ENCODE measurements at places on chromosomes 6 and 20.
A peak's percentile ranks its signal among the peaks of the same experiment; 100 is the strongest.

DNA sequence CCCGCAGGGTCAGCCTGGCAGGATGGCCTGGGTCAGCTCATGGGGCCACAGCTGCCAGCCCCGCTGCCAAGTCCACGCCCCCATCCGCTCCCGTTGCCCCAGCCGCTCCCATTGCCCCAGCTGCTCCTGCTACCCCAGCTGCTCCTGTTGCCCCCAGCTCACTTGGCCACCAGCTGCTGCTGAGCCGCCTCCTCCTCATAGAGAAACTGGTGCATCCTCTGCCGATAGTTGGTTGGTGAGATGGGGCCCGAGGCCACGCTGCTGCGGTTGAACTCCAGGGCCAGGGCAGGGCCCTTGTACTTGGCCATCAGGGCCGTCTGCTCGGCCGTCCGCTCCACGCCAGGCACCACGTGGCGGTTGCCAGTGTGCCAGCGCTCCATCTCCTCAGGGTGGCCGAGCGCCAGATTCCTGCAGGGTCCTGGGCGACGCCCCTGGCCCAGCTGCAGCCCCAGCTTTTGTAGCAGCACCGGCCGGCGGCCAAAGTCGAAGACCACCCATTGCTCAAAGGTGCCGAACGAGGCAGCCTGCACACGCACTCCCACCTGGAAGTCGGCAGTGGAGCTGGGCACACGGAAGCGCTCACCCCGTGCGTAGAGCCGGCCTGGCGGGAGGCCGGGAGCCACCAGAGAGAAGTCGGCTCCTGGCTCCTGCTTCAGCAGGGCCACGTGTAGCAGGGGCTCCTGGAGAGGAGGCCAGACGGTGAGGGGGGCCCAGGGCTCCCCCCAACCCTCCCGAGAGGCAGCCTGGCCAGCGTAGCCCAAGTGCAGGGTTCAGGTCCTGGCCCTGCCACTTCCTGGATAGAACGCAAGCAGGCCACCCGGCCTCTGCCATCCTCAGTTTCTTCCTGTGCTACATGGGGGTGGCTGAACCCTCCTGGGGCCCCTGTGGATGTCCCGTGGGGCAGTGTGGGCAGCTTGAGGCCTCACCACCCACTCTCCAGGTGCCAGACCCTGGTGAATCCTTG is 4.8 kb downstream of the HELZ2 start:
- no peak for DNase-seq

- no peak for DNase-seq
Observed at GRCh38 chr6:11625302-11625701, 87.8 kb downstream of the TMEM170B start.

- DNase-seq: no peak
Observed at GRCh38 chr20:436476-436875, 25.9 kb downstream of the TBC1D20 start.

DNA sequence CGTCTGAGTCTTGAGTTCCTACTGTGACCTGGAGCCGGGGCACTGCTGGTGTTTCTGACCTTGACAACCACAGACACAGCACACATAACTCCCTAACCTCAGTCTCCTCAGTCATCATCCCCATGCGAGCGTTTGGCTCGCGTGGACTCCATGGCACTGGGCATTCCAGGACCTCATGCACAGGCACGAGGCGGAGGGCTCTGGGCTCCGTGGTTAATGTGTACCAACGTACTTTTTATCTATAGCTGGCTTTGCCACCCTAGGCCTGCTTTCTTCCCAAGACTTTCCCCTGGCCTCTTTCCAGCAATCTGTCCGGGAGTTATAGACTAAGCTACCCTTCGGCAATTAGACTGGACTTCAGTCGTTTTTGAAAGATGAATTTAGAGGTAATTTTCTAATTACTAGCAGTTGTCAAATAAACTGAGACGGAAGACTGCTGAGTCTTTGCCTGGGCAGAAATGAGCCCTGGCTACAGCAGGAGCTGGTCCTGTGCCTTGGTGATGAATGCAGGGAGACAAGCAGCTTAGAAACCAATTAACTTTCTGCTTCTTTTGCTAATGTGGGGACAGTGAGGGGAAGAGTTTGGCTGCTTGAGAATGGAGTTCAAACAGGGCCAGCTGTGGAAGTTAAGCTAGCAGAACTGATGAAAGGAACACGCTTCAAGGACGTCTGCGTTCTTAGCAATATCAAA is 16.1 kb upstream of the CTCFL start:
- DNase-seq: no peak

- no peak for DNase-seq
Observed at GRCh38 chr20:24647713-24648112, 178.3 kb downstream of the SYNDIG1 start.

DNA sequence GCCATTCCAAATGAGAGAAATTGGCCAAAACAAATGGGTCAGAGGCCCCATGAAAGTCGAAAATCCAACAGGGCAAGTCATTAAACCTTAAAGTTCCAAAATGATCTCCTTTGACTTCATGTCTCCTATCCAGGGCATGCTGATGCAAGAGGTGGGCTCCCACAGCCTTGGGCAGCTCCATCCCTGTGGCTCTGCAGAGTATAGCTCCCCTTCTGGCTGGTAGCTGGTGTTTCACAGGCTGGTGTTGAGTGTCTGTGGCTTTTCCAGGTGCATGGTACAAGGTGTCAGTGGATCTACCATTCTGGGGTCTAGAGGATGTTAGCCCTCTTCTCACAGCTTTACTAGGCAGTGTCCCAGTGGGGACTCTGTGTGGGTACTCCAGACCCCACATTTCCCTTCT is 115.2 kb upstream of the LAMA2 start:
- no peak for DNase-seq

GRCh38 chr20:2780948-2781347 is 19.5 kb downstream of the CPXM1 start:
- no peak for DNase-seq

DNA sequence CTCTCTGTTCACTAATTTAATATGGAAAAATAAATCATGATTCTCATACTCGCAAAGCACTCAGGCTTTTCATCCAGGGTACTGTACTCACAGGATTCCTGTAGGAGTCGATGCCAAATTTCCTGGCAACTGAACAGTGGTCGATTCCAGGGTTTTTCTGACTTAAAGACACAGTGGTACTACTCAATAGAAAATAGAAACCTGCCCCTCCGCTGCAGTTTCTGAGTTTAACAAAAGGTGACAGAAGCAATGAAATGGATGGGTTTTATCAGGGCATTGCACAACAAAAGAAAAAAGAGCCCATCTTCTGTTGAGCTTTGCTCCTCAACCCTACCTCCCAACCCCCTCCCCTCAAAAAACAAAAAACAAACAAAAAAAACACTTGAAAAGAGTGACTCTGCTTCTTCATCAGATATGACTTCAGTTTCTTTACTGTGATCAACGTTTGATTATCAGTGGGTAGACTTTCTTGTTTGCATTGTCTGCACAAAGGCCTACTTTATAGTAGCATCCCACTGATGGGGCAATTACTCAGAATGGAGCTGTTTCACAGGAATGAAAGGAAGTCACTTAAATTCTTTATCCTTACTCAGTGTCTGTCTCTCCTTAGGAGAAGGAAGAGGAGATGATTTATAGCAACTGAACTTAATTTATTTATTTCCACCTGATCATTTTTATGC is 96.2 kb upstream of the FOXO3 start:
- no peak for DNase-seq

DNA sequence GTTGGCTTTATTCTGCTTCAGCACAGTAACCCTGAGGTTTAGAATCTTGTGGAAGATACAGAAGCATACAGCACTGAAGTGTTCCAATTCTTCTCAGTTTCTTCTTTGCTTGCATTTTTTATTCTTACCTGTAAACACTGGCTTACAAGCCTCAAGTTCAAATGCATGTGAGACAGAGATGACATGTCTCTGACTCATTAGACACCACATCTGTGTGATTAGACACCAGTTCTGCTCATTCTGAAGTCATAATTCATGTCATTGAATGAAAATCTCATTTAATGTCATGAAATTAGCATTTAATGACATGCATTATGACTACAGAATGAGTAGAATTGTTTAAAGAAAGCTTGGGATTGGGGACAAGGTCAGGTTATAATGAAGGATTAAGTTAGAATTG is 5.8 kb downstream of the GZF1 start:
- no peak for DNase-seq

DNA sequence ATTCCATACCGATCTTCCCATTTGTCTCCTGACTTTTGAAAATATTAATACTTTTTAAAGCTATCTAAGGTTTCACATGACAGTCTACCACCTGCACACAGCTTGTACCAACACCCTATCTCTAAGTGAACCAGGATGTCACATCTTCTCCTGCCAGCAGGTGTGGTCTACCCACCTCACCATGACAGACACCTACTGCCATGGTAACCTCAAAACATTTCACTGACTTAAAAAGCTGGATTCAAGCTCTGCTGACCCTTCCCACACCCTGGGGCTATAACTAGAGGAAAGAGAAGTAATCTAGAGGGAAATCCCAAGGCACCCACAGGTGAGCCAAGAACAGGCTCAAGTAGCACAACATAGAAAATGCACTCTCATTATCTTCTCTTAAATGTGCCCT is 1.2 kb downstream of the SLC17A3 start:
- DNase-seq: no peak

GRCh38 chr20:1752045-1752444 is 94.5 kb upstream of the SIRPG start:
- no peak for DNase-seq

- DNase-seq: no peak
Observed at GRCh38 chr6:165200178-165200577, 109.2 kb downstream of the C6orf118 start.

DNA sequence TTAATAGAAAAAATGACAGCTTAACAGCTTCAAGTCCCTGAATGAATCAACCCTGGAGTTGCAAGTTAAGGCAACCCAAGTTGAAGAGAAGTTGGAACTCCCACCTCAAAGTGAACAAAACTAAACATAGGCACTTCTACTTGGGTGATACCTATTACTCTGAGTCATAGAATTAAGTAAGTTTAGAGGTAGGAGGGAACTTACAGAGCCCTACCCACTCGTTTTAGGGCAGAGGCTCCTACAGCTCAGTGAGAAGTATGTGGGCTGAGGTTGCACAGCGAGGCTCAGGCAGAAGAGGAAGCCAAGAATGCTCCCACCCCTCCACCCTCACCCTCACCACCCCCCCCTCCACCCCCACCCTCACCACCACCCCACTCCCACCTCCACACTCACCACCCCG is 42.2 kb downstream of the NFATC2 start:
- no peak for DNase-seq

DNA sequence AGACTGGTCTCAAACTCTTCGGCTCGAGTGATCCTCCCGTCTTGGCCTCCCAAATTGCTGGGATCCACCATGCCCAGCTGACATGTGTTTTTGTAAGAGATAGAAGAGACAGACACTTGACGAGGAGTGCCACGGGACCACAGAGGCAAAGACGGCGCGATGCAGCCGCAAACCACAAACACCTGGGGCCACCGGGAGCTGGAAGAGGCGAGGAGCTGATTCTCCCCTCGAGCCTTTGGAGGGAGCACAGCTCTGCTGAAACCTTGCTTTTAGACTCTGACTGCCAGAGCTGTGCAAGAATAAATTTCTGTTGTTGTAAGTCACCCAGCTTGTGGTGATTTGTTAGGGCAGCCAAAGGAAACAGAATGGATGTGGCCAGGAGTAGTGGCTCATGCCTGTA is 46.9 kb downstream of the TFAP2C start:
- no peak for DNase-seq

DNA sequence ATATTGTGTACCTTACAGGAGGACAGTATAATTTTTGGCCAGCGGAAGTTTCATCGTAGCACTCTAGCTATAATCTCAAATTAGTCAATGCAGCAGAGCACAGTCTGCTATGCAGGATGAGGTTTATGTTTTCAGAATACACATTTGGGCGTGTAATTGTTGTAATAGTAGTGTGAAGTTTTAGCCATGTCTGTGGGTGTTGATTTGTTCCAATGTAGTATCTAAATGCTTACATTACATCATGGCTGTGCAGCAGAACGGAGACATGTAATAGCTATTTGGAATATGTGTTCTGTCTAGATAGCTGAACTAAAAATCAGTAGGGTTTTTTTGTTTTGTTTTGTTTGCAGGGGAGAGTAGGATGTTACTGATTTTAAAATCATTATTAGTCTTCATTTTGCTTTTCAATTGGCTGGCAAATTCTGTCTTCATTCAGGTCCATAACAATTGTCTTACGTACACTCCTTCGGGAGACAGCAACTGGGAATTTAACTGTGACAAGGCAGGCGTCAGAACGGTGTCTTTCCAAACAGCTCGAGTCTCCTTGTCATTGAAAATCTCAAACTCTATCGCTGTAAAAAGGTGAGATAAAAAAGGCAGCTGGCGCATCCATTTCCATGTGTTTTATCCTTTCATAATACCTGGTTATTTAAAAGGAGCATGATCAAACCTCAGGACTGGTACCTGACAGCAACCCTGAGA is 65.1 kb upstream of the CDH4 start:
- no peak for DNase-seq

GRCh38 chr6:87436435-87436834 is 28.7 kb downstream of the CFAP206 start:
- DNase-seq: peak; percentile 14

DNA sequence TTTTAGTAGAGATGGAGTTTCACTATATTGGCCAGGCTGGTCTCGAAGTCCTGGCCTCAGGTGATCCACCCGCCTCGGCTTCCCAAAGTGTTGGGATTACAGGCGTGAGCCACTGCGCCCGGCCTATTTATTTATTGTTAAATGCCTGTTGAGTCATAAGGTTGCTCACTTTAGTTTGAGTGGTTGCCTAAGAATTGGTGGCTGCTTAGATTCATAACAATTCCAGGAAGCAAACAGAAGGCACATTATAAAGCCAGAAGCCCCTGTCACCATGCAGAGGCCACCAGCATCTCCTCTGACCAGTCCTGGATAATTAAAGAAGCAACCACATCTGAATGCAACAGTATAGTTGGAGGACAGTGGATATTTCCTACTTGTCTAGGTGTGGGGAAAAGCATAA is 24.0 kb upstream of the ARMH2 start:
- no peak for DNase-seq

- DNase-seq: no peak
Observed at GRCh38 chr20:59382907-59383306, 82.5 kb downstream of the EDN3 start.

GRCh38 chr20:38433304-38433972 is 1.7 kb downstream of the SNHG17 start:
- no peak for DNase-seq

DNA sequence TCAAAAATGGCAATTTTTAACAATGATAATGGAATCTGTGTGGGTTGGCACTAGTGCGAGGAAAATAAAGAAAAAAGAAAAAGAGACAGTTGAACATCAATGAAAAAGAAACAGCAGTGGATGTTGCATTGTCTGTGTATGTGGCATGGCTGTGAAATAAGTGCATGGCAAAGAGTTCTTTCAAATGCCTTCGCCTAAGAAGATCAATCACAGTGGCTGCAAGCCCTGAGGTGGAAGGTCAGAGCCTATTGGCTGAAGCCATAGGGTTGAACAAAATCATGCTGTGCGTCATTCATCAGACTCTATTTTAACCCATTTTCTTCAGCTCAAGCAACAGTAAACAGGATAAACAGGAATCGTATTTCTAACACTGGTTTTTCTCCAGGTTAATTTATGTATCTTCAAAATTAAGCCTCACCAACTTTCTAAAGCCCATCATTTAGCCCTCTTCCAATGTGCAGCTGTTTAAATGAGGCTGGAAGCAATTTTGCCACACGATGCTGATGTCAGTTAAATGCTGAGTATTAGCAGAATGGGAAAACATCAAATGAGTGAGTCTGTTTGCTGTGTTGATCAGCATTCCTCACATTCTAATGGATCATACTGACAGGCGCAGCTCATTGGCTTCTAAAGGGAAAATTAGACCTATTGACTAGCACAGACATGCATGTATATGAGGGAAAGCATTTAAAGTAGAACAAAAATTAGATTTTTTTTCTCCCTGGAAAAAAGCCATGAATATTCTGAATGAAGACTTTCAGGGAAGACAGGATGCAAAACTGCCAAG is 955.9 kb upstream of the EYS start:
- no peak for DNase-seq
